ENCODE measurements at places on chromosomes 2 and 18.

- H3K27me3 ChIP-seq = no peaks in the 10 kb centered on the region
- no peak for DNase-seq
These were observed 39.4 kb upstream of the AGPS start for GRCh38 chr2:177353187-177353478.

DNA sequence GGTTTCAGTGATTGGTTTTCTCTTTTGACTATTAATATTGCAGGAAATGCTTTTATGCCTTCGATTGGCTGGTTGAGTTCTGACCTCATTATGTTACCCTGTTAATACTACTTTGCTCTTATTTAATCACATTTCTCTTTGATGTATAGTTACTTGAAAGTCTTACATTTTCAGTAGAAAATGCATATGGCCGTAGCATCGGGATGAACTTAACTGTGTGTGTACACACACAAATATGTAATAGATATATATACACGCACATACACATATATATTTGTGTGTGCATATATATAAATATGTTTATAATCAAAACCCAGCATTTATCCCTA is 1.6 kb downstream of the EPC2 start:
- peaks cover 18% of the 10 kb centered on the region for H3K27me3 ChIP-seq
- H3K27ac ChIP-seq = peak overlapping the region; percentile 93
- peak overlapping the region; percentile 88 for H3K4me3 ChIP-seq
- H3K36me3 ChIP-seq = peaks cover 5% of the 10 kb centered on the region
- DNase-seq = no peak

GRCh38 chr2:130814931-130815680 is 21.6 kb upstream of the ARHGEF4 start:
- H3K36me3 ChIP-seq = no peaks in the 10 kb centered on the region
- no peak overlapping the region for H3K27ac ChIP-seq
- DNase-seq = no peak
- H3K4me1 ChIP-seq = no peaks in the 10 kb centered on the region
- H3K27me3 ChIP-seq = peaks cover 24% of the 10 kb centered on the region

DNA sequence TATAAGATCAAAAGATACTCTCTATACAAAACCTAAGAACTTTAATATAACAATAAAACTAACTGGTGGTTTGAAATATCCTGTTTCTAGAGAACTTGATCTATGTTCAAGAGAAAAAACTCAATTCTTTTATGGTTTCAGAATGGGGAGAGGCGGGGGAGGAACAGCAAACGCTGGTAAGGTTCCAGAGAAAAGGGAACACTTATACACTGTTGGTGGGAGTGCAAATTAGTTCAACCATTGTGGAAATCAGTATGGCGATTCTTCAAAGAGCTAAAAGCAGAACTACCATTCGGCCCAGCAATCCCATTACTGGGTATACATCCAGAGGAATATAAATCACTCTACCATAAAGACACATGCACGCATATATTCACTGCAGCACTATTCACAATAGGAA is 17.2 kb downstream of the FAM98A start:
- DNase-seq = no peak
- H3K4me3 ChIP-seq = no peak overlapping the region
- peaks cover 19% of the 10 kb centered on the region for H3K36me3 ChIP-seq

DNA sequence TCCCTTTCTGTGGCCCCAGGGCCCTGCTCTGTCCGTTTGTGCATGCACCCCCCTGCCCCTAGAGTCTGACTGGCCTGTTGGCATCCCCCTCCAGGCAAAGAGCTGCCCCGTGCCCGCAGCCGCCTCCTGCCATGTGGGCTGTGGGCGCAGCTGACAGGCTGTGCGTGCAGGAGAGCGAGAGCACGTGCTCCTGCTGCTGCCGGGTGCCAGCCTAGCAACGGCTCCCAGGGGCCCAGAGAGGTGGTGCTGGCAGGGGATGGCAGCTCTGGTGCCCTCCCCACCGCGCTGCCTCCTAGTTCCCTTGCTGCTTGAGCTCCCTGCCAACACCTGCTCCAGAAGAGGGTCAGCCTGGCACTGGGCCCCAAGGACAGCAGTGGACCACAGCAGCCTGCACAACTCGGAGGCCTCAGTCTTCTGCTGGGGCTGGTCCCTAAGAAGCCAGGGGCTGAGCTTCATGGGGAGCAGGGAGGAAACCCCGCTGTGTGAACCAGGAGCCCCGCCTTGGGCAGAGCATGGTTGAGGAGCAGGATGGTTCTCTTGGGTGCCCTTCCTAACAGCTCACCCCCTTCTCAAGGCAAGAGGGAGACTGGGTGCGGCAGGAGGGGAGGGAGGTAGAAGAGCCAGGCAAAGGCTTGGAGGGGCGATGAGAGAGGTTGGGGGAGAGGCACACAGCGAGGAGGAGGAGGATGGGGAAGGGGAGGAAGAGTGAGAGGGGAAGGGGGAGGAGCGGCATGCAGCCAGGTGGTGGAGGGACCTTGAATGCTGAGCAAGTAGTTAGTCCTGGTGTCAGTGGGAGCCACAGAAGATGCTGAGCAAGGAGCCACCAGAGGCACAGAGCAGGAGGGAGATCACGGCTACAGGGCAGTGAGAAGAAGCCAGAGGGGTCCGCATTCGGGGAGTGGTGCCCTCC is 23.8 kb upstream of the PTMA start:
- no peak overlapping the region for H3K4me3 ChIP-seq
- H3K27me3 ChIP-seq = peaks cover 15% of the 10 kb centered on the region
- peaks cover 13% of the 10 kb centered on the region for H3K4me1 ChIP-seq
- H3K36me3 ChIP-seq = no peaks in the 10 kb centered on the region
- H3K27ac ChIP-seq = no peak overlapping the region

DNA sequence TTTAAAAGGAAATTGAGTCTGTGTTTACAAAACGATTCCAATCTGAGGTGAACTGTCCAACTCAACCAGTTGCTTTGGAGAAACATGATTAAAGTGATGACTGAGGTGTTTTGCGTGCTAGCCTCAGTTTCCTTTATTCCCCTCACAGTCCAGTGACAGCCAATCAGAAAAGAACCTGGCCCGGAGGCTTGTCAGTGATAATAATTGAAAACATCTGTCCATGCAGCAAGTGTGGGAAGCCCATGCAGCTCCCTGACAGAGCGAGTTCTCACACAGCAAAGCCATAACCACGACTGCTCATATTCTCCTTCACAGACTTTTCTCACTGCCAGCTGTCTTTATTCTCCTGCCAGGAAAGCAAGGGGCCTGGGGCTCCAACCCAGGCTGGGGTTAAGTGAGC is 613.4 kb downstream of the ARHGAP15 start:
- no peak for DNase-seq
- H3K4me3 ChIP-seq = no peak overlapping the region
- no peak overlapping the region for H3K27ac ChIP-seq

DNA sequence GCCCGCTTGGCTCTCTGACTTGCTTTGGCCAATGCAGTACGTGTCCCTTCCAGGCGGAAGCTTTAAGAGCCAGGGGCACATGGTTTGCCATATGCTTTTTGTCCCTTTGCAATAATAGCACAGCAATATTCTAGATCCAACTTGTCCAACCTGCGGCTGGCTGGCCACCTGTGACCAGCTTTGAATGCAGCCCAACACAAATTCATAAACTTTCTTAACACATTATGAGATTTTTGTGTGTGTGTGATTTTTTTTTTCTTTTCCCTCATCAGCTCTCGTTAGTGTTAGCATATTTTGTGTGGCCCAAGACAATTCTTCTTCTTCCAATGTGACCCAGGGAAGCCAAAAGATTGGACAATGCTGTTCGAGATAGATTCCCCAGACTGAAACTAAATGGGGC is 119.3 kb upstream of the SIX3 start:
- no peak overlapping the region for H3K27ac ChIP-seq
- H3K4me3 ChIP-seq = no peak overlapping the region
- DNase-seq = no peak
- no peaks in the 10 kb centered on the region for H3K36me3 ChIP-seq

All from activated CD4-positive, alpha-beta T cell treated with anti-CD3 and anti-CD28 coated beads, Interleukin-2, amount 10 ng/mL, durations not matched to agents 7 days and 5 days (primary cell).